Muscle of arm (tissue), 14 donors: ENCODE measurements at places on chromosomes 12 and 14. TPM values are rescaled to one million over a fixed set of nuclear protein-coding genes. Genes with fewer than 3 reads are reported as not detected.

Gene KRT83
- 0.09 TPM for polyA plus RNA-seq

Gene HPD
- 0.16 TPM for polyA plus RNA-seq

Gene ZNF740
- 33.7 TPM for polyA plus RNA-seq

Gene TSPAN19
- 0.30 TPM for polyA plus RNA-seq

DNA sequence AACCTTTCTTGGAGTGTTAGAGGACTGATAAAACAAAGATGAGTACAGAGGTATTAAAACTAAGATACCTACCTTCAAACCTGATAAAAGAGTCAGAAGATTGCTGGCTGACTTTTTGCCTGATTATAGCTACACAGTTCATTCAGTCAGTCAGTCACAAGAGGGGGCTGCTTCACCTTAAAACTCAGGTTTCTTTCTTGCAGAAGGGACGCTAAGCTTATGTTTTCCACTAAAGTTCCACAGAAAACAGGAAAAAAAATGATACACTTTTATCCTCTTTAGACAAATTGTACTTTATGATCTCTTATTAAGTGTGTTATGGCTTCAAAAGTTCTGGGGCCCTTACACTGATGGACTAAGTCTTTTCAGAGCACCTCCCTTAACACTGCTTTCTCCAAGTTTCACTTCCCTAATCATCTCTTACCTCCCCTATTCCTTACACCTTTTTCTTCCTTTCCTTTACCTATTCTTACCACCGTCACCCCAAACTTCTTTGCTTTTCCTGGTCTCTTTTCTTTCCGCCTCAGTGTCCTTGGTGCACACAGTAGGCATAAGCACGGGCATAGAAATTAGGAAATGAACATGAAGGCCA is 448.7 kb upstream of the OR4E1 start:
- DNase-seq, result no peak

DNA sequence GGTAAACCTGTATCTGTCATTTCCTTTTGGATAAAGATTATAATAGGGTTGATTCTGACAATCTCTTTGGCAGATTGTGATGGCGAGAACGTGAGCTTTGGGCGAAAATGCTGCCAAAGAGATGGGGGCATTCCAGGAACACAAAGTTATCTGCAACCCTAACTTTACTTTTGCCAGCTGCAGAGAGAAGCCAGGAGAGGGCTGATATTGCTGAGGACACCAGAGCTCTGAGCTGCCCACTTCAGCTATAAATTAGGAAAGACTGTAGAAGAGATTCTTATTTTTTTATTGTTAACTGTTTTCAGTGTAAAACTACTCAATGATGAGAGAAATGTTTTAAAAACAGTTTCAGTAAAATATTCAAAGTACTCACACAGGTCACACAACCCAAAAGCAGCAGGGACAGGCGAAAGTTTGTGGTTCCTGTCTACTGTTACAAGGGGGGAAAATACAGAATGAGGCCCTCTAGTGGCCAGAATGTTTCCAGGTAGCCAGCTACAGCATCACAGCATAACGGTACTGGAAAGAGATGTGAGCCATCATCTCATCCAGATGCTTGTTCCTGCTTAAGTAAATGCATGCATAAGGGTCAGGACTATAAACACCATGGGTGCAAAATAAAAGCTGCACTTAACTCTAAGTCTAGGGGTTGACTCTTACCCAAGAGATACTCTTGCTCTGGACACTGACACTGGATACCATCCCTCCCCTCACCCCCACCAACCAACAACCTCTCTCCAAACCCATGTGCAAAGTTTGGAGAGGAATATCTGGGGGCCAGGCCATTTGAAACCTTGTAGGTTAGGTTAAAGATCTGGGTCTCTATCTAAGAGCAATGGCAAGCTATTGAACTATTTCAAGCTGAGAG is 498.4 kb downstream of the RMST start:
- DNase-seq, result no peak

DNA sequence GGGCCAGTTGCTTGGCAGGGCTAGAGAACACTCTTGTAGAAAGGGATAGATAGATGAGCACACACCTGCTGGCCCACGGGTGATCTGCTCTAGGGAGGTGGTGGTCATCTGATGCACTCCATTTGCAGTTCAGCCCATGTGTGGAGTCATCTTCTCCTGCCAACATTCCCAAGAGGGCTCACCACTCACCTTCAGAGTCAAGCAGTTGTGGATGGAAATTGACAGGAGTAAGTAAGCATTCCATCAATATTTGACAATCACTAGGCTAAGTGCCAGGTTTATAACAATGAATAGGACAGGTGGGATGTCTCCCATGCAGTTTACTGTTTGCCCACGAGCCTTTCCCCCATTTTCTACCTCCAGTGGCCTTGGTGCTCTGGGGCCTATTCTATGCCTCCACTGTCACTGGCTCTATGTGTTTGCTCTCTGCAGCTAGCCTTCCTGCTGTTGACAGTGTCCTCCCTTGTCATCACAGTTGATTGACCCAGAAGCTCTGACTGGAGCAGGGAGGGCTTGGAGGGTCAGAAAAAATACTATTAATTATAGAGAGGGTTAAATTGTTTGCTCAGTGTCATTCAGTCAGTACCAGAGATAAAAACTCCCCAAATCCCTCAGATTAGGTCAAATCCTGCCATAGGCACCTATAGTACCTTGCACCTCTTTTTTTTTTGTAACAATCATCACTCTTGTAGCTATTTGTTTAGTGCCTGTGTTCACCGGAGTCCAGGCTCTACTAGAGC is 134.6 kb upstream of the PZP start:
- DNase-seq, result no peak

DNA sequence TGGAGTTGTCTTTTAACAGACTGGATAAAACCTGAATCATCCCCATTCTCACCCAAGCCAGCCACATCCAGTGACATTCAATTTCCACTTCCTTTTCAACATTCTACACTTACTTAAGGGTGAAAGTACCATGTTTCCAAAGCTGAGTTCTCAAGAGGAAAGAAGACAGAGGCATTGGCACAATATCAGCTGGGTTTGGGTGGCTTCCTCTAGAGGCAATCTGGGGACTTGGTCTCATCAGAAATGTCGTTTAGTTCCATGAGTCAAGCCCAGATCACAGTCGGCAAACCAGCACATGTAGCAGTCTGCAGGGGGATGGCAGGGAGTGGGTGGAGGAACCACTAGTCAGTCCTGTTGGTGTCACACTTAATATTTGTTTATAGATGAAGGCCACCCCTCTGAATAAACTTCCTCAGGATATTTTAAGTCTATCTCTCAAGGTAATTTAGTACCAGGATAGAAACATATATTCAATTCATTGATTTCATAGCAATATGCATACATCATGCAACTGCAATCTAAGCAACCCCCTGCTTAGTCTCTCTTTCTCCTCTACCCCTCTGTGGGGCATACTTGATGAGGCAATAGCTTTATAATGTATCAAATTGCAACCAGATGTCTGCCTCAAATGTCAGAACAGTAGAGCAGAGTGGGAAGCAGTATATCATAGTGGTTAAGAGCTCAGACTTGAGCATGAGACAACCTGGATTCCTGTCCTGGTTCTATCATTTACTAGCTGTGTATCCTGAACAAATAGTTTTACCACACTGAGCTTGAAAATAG is 3.0 kb downstream of the SRRM4 start:
- DNase-seq, result no peak

DNA sequence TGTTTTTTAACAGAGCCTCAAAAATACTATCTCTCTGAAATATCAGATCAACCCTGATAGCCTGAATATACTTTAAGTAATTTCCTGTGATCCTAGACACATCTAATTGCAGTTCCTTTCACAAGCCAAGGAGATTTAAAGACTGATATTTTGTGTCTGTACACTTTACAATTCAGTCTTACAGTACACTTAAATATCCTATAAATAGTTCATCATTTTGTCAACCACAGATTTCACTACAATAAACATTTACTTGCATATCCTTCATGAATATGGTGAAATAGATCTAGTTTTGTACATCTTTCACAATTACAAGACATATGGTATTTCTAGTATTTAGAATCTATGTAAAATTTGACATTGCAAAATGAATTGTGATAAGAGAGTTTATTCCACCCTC is 161.0 kb downstream of the PAX9 start:
- no peak for DNase-seq

Gene NANOG
- 0.10 TPM for polyA plus RNA-seq

Gene CCND2
- polyA plus RNA-seq, result 92.7 TPM

Gene MIP
- not detected for polyA plus RNA-seq

Gene CPM
- polyA plus RNA-seq, result 3.1 TPM

- no peak for DNase-seq
Observed at GRCh38 chr12:31835276-31835882, 106.6 kb upstream of the AMN1 start.

Gene SMCO3
- polyA plus RNA-seq, result 0.15 TPM

DNA sequence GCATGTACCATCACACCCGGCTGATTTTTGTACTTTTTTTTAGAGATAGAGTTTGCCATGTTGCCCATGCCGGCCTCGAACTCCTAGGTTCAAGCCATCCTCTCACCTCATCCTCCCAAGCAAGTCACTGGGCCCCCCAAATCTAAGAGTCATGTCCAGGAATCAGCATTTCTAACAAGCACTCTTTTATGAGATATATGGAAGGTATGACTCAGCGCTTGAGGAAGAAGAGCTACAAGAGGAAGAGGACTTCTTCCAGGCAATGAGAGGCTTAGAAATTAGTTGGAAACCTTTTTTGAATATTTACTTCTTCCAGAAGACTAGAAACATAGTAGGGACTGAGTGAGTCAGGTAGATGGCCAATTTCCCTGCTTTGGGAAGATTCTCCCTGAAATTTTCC is 114.5 kb downstream of the HMGA2 start:
- DNase-seq, result no peak

- no peak for DNase-seq
Observed at GRCh38 chr12:69647178-69647577, 36.5 kb upstream of the LRRC10 start.

GRCh38 chr12:104477510-104478390 is 21.0 kb downstream of the CHST11 start:
- DNase-seq, result no peak

Gene C3AR1
- 5.4 TPM for polyA plus RNA-seq

DNA sequence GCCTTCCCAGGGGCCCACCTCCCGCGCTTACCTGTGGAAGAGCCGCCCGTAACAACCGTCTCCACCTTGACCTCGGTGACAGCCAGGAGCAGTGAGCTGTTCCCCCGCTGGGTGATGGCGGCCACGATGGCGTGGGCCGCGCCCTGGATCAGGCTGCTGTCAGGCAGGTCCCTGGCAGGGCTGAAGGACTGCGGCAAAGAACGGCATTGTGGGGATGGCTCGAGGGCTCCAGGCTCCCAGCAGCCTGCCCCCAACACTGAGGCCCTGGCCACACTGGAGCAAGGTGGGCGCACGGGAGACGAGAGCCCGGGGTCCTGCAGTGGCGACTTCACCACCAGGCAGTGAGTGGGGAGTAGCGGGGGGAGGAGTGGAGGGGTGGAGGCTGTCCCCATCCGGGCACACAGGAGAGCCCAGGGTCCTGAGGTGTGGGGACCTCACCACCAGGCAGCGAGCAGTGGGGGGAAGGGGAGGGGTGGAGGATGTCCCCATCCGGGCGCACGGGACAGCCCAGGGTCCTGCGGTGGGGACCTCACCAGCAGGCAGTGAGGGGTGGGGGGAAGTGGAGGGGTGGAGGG is 25.0 kb downstream of the JAG2 start:
- no peak for DNase-seq
